ENCODE measurements at places on chromosomes 16 and 17.

GRCh38 chr16:84175350-84176081 lies 11.3 kb downstream of the TAF1C start:
- peak overlapping the region; percentile 80 for H3K27ac ChIP-seq
- peaks cover 36% of the 10 kb centered on the region for H3K4me1 ChIP-seq

- no peaks in the 10 kb centered on the region for H3K27me3 ChIP-seq
- H3K27ac ChIP-seq: no peak overlapping the region
- no peaks in the 10 kb centered on the region for H3K36me3 ChIP-seq
These were observed 14.1 kb downstream of the ATP2C2 start for GRCh38 chr16:84382396-84382795.

DNA sequence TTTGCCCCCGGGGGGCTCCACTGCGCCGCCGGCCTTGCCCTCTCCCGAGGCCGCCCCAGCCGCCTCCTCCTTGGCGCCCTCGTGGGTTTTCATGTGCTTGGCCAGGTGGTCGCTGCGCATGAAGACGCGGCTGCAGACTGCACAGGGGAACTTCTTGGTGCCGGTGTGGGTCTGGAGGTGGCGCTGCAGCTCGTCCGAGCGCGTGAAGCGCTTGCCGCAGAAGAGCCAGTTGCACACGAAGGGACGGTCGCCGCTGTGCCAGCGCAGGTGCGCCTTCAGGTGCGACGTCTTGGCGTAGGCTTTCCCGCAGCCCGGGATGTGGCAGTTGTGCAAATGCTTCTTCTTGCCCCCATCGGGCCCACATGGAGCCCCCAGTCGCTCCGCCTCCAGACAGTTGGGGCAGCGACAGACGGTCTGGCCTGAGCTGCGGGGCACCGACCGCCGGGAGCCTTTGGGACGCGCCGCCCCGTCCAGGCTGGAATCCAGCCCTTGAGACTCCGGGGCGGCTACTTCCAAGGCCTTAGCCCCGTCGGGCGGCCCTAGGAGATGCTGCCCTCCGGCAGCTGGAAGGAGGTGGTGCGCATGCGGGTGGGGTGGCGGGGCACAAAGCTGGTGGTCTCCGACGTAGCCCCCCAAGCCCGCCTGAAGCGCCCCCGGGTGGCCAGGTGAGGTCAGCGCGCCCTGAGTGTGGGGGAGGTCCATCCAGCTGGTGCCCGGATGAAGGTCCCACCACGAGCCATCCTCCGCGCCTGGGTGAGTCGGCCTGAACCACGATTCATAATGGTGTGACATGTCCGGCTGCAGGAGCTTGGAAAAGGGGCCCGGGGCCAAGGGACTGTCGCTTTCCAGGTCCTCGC lies 3.4 kb downstream of the SP6 start:
- H3K27ac ChIP-seq: no peak overlapping the region
- DNase-seq: no peak
- H3K36me3 ChIP-seq: no peaks in the 10 kb centered on the region
- peaks cover 32% of the 10 kb centered on the region for H3K4me1 ChIP-seq
- no peak overlapping the region for H3K4me3 ChIP-seq

- H3K4me3 ChIP-seq: no peak overlapping the region
- no peaks in the 10 kb centered on the region for H3K27me3 ChIP-seq
- H3K27ac ChIP-seq: peak overlapping the region; percentile 26
- no peak for DNase-seq
- H3K36me3 ChIP-seq: no peaks in the 10 kb centered on the region
- peaks cover 65% of the 10 kb centered on the region for H3K4me1 ChIP-seq
These were observed 10.6 kb downstream of the ZCCHC14 start for GRCh38 chr16:87482266-87482665.

DNA sequence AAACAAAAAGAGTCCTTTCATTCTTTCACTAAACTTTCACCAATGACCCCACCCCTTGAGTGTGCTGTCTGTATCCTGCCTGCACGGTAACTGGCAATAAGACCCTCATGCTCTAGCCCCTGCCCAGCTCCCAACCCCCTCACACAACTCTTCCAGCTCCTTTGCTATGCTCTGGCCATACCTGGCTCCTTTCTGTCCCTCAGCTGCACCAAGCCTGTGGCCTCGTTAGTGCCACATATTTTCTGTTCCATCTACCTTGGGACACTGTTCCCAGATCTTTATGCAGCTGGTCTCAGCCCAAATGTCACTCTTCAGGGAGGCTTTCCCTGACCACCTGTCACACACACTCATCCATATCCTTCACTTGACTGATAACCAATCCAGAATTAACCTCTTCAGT lies 47.3 kb downstream of the C16orf82 start:
- H3K27ac ChIP-seq: no peak overlapping the region
- peaks cover 9% of the 10 kb centered on the region for H3K4me1 ChIP-seq
- no peak overlapping the region for H3K4me3 ChIP-seq

DNA sequence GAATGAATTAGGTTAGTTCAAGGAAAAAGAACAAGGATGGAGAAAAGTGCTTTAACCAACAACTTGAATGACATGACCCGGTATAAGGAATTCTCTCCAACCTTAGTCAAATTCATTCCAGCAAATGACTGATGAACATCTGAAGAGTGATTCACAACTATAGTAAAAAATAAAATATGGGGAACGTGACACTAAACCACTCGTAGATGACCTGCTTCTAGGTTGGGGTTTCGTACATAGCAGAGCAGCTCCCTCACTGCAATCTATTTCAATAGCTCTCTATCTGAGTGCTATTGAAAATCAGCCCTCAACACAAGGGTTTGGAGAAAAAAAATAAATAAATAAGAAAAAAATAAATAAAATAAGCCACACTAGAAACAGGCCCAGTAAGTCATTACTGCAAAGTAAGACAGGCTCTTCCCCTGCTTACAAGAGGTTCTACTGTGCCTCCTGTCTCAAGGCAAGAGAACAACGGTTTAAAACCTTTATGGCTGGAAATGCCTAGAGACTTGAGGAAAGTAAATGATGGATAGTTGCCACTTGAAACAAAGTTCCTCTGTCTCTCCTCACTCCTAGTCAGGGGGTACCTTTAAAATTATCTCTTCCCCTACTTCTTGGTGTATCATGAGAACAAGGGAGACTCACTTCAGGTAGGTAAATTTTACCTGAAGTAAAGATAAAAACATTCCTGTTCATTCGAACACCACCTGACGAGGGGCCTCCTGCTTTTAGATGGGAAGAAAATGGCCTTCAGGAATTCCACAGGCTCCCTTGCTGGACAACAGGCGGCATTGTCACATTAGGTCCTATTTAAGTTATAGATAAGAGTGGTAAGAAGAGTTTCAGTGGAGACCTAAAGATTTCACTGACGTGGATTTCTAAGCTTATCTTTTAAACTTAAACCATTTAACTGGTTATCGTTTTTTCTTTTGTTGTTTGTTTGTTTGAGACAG lies 20.5 kb downstream of the COG7 start:
- H3K4me1 ChIP-seq: peaks cover 8% of the 10 kb centered on the region
- no peaks in the 10 kb centered on the region for H3K27me3 ChIP-seq
- no peak for DNase-seq
- peaks cover 24% of the 10 kb centered on the region for H3K36me3 ChIP-seq

GRCh38 chr16:85326113-85326793 lies 214.0 kb upstream of the CIBAR2 start:
- H3K27me3 ChIP-seq: no peaks in the 10 kb centered on the region
- no peak overlapping the region for H3K27ac ChIP-seq
- H3K36me3 ChIP-seq: no peaks in the 10 kb centered on the region
- H3K4me1 ChIP-seq: peaks cover 49% of the 10 kb centered on the region
- H3K4me3 ChIP-seq: no peak overlapping the region

GRCh38 chr16:84356591-84357116 lies 11.7 kb upstream of the ATP2C2 start:
- DNase-seq: no peak
- H3K36me3 ChIP-seq: no peaks in the 10 kb centered on the region
- H3K4me1 ChIP-seq: peaks cover 9% of the 10 kb centered on the region
- no peaks in the 10 kb centered on the region for H3K27me3 ChIP-seq
- no peak overlapping the region for H3K27ac ChIP-seq
- no peak overlapping the region for H3K4me3 ChIP-seq

GRCh38 chr17:50076591-50077235 lies 18.4 kb upstream of the PDK2 start:
- H3K4me3 ChIP-seq: no peak overlapping the region
- no peaks in the 10 kb centered on the region for H3K4me1 ChIP-seq
- H3K27me3 ChIP-seq: no peaks in the 10 kb centered on the region

- no peak for DNase-seq
- no peak overlapping the region for H3K4me3 ChIP-seq
- no peaks in the 10 kb centered on the region for H3K27me3 ChIP-seq
- H3K27ac ChIP-seq: no peak overlapping the region
These were observed 54.9 kb downstream of the RGS9 start for GRCh38 chr17:65191811-65192740.

Measured in vagina (tissue), 2 donors.